ENCODE measurements at places on chromosomes 12 and 14.

DNA sequence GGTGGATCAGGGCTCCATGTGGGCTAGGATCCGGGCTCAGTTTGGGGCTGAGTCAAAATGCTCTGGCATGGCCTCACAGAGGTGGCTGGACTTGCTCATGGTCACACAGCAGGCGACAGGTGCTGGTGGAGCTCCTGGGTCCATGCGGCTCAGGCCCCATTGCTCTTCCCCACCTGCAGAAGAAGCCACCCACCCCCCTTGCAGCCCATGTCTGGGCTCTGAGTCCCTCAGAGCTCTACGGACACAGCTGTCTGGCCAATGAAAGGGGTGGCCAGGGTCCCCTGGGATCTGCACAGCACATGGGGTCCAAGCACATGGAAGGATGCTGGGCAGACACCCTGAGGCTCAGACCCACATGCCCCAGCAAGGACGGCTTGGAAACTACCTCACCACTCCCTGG is 17.0 kb upstream of the C14orf180 start:
- DNase-seq = no peak

DNA sequence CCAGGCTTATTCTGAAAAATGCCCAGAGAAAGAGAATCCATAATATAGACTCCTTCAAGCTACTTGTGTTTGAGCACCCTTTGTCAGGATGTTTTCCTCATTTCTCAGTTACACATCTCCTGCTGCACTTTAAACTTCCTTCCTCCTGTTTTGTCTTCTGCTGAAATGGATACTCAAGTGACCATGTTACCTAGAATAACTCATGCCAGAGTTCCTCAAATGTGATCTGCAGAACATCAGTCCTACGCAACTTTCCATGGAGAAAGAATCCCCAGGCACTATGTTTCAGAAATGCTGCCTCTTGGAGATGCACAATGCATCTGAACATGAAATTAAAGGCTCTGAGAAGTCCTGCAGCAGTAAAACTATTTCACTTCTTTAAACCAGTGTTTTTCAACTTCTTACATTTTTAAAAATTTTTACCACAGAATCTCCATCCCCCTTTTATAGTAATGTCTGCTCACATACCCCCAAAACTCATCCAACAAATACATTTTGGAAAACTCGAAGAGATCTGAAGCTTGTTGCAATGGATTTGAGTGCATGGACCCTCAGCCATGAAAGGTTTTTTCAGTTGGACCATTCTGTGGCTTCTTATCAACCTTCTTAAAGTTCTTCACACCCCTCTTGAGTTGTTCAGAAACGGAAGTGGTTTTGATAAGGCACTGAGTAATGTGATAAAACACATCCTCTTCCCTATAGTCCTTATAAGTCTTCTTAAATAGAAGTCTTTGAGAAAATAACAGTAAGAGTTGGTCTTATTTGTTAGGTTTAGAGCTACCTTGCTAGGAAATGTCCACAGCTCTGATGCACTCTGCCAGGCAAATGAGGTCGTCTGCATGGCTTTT is 84.5 kb upstream of the KCNA1 start:
- DNase-seq = peak; percentile 39

- no peak for DNase-seq
Observed at GRCh38 chr14:90302529-90303303, 29.0 kb downstream of the NRDE2 start.

- DNase-seq = no peak
Observed at GRCh38 chr12:116332705-116333380, 55.4 kb upstream of the MED13L start.

GRCh38 chr14:96576359-96576758 is 74.2 kb downstream of the PAPOLA start:
- no peak for DNase-seq

DNA sequence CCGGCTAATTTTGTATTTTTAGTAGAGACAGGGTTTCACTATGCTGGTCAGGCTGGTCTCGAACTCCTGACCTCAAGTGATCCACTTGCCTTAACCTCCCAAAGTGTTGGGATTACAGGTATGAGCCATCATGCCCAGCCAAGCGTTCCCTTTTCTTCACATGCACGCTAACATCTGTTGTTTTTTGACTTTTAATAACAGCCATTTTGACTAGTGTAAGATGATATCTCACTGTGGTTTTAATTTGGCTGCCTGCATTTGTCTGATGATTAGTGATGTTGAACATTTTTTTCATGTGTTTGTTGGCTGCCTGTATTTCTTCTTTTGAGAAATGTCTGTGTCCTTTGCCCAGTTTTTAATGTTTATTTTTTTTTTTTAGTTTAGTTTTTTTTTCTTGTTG is 10.2 kb upstream of the YARS2 start:
- DNase-seq = no peak

DNA sequence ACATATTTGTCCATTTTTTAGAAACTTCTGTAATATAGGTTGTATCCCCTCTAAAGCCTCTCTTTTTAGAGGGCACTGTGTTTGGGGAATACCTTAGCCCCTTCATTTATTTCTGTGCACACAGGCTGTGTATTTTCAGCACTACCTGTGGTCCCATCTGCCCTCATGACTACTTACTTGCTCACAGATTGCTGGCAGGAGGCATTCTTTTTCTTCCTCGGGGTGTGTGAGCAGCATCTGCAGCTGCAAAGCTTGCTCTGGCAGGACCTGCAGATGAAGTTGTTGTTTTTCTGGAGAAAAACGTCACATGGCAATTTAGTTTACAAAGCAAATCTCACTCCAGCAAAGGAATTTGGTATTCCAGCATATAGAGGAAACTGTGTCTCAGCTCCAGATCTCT is 24.3 kb downstream of the ANG start:
- no peak for DNase-seq

GRCh38 chr12:131356485-131357184 is 354.3 kb upstream of the SFSWAP start:
- DNase-seq = no peak

GRCh38 chr14:39217214-39217879 is 16.4 kb upstream of the MIA2 start:
- no peak for DNase-seq

GRCh38 chr12:119781804-119782203 is 95.3 kb downstream of the CIT start:
- DNase-seq = no peak

DNA sequence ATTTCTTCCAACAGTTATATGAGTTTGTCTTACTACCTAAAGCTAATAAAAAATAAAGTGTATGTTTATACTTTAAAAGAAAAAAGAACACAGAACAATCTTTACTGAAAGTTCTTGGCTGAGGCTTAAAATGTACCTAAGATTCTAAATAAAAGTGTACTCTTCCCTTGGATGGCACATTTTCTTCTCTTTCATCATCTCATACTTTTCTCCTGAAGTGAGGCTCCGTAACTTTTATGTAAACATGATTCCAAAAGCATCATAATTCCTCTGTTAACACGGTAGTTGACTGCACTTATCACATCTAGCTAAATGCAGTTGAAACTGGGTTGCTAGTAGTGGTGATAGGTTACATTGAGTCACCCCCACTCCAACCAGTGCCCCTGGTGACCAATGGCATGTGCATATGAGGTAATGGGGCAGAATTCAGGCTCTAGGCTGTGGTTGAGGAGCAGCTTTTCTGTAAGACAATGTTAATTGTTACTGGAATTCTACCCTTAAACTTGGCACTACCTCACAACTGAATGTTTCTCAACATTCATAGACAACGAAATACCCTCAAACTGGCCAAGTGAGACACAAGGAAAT is 38.4 kb downstream of the WASHC3 start:
- no peak for DNase-seq

GRCh38 chr14:61621444-61621843 is 73.9 kb upstream of the HIF1A start:
- no peak for DNase-seq

- DNase-seq = no peak
Observed at GRCh38 chr12:55631056-55631455, 5.6 kb upstream of the OR10P1 start.

- DNase-seq = no peak
Observed at GRCh38 chr12:5163661-5164060, 120.0 kb downstream of the KCNA5 start.
